Skin of body (tissue), 3 donors: ENCODE measurements at places on chromosomes 11 and 22. TPM values are rescaled to one million over a fixed set of nuclear protein-coding genes. Genes with fewer than 3 reads are reported as not detected.

DNA sequence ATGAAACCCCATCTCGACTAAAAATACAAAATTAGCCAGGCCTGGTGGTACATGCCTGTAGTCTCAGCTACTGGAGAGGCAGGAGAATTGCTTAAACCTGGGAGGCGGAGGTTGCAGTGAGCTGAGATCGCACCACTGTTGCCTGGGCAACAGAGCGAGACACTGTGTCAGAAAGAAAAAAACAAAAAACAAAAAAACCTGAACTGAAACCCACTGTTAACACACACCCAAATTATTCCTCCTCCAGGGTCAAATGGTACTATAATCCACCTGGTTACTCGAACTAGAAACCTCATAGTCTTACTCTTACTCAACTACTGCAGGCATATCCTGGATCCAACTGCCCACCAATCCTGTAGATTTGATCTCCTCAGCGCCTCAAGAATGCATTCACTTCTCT is 35.5 kb downstream of the USP28 start:
- no peak for DNase-seq

GRCh38 chr11:72222106-72222891 is 2.3 kb upstream of the INPPL1 start:
- no peak for DNase-seq

DNA sequence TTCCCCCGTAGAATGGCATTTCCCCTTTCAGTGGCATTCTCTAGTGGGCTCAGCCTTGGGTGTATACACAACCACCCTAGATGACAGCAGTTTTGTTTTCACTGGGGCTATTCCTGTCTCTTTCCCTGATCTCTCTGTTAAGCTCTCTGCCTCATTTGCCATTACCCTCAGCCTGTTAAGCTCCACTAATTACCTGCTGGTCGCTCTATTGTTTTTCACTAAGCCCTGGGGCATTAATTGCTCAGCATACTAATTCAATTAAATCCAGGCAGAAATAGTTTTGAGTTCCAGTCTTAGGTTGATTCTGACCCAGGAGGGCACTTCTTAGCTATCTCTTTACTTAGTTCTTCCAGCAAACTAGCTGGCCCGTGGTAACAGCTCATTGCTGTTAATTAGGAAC is 80.0 kb downstream of the BRD1 start:
- DNase-seq: no peak

- DNase-seq: peak; percentile 80
Observed at GRCh38 chr11:57324154-57324885, 432 bp downstream of the TNKS1BP1 start.

GRCh38 chr11:64007629-64008282 is 21.5 kb downstream of the OTUB1 start:
- DNase-seq: peak; percentile 30

DNA sequence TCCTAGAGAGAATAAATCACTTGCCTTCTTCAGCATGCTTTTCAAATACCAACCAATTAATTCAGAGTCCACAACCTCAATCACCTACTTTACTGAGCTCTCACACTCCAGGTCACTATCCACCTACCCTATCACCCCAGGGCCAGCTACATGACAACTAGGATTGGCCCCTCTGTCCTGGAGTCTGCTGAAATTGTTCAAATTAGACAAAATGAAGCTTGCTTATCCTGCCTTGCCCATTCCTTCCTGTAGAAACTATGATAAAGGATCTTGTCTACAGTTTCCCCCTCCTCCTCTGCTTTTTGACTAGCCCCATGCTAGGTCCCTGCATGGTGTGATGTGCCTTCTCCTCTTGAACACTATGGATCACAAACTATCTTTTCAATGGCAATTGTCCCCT is 94.5 kb downstream of the JRKL start:
- DNase-seq: no peak

- DNase-seq: no peak
Observed at GRCh38 chr22:17387356-17387755, 18.1 kb downstream of the CECR2 start.

GRCh38 chr11:119144825-119145486 is 3.9 kb upstream of the ABCG4 start:
- no peak for DNase-seq

DNA sequence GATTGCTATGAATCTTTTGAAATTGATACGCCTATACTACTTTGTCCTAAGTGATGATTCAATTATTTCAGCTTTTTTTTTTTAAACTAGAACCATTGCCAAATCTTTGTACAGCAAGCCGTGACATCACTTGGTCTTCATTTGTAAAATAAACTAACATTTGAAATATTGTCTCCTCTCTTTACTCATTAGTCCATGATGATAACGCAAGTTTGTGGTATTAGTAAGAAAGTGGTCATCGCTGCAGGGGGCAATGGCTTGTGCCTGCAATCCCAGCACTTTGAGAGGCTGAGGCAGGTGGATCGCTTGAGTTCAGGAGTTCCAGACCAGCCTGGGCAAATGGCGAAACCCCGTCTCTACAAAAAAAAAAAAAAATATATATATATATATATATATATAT is 12.9 kb upstream of the ARHGAP42 start:
- no peak for DNase-seq

- no peak for DNase-seq
Observed at GRCh38 chr11:21446939-21447590, 745.8 kb upstream of the ANO5 start.

DNA sequence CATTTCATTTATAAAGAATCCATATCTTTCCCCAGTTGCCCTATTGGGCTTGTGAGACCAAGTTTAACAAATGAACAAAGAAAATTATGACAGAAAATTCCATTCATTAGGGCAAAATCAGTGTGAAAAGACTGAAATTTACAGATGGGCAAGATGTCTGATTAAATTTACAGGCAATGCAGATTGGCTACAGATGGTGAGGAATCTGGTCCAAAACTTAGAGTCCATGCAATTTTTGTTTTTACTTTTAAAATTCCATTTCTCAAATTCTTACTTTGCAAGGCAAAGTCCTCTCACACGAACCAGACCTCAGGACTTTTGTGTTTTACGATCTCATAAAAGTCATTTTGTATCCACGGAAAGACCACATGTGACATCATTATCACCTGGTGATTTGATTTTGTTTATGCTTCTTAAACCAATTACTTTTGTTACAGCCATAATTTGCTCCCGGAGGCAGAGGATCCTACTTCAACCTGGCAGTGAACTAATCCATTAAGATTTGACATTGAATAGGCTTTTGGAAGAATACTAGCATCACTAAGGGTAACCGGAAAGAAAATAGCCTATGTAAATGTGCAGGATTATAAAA is 843.7 kb upstream of the CHORDC1 start:
- no peak for DNase-seq

DNA sequence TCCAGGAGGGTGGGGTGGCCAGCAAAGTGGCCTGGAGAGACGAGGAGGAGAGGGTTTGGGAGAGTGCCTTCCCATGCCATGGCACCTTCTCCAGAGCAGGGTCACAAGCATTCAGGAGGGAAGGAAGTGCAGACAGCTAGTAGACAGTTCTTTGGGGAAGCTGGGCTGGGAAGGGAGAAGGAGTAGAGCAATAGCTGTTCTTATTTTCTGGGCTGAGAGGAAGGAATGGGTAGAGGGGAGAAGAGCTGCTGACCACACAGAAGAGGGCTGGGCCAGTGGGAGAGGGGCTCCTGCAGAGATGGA is 14.8 kb upstream of the PICK1 start:
- no peak for DNase-seq

DNA sequence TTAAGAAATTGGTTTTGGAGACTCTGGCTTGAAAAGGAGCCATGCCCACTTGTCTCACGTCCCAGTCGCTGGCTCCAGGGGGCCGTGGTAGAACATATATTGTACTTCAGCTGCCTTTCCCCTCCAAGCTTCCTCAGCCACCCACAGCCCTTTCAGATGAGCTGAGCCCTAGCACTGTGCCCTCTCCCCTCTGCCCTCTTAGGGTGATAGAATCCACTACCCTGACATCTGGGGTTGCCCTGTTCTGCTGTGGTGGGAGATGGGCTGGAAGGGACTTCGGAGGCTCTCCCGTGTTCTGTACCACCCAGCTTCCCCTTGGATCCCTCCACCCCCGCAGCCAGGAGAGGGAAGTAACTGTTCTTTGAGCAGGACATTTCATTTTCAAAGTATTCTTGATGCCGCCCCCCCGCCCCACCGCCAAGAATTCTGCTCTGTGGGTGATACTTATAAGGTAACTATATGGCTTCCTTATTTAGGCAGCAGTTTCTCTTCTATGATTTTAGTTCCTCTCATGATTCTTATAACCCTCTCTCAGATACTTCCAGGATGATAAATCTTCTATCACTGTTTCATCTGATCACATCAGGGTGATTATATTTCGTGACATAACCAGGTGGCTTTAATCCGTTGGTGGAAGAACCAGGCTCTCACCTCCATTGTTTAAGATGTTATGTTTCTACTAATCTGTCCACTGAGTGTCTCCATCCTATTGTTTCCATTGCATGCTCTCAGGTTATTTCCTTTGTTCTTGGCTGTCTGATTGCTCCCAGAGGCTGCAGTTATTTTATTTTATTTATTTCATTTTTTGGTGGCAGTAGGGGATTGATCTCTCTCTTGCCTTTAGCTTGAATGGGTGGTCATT is 24.1 kb downstream of the ZBTB16 start:
- DNase-seq: no peak

The KBTBD3 gene
- 9.0 TPM for total RNA-seq

The EHF gene
- 25.9 TPM for total RNA-seq

The H19 gene
- 7,961 TPM for total RNA-seq
